Cortex of kidney (tissue), 1 donor: ENCODE measurements at places on chromosomes 7 and 10.

DNA sequence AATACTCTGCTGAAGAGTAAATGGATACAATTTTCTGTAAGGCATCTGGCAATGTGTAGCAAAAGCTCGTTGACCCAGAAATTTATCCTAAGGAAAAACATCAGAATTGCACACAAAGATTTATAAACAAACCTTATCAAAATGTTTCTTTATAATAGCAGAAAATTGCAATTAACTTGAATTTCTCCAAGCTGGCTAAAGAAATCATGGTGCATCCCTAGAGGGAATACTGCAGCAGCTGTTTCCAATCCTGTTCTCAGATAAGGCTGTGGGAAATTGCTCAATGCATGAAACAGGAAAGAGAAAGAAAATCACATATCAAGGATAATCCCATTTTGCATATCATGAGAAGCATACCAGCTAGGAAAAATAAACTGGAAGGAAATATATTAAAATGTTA, 18.7 kb downstream of the TACR2 start:
- no peak for DNase-seq

DNA sequence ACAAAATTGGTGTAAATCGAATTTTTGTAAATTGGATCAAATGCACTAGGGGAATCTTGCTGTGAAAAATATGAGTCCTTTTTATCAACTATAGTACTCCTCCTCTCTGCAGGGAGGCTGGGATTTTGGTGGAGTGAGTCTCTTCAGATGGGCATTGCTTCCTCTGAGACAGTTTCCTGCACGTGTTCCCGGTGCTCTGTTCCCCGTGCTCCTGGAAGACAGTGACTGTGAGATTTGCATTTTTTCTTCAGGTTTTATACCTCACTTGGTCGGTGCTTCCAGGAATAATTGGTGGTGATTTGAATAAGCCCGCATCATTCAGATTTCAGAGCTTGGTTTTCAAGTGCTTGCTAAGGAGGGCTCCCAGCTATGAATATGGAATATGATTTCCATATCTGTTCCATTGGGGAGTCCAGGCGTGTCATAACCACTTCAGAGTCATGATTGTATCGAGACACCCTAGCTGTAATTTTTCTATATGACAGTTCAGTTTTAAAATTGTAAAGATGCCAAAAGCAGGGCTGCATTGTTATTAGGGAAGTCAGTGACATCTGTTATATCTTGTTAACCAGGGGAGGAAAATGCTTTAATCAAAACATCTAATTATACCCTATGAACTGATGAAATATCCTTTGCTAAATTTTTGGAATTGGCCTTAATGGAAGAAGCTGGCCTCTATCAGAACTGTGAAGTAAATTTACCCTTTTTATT, 12.3 kb downstream of the AUTS2 start:
- no peak for DNase-seq

DNA sequence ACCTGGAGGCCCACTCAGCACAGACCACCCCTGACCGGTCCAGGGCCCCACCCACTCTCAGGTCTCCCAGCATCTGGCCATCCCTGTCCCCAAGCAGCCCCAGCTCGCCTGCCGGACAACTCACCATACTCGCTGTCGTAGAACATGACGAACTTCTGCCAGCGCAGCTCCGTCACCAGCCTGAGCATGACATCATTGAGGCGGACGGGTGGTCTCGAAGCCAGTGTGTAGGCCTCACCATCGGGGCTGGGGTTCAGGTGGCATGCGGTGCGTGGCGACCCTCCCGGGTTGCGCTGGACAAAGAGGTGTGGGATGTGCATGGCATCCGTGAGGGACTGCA, 160.4 kb downstream of the GRID1 start:
- DNase-seq: no peak

DNA sequence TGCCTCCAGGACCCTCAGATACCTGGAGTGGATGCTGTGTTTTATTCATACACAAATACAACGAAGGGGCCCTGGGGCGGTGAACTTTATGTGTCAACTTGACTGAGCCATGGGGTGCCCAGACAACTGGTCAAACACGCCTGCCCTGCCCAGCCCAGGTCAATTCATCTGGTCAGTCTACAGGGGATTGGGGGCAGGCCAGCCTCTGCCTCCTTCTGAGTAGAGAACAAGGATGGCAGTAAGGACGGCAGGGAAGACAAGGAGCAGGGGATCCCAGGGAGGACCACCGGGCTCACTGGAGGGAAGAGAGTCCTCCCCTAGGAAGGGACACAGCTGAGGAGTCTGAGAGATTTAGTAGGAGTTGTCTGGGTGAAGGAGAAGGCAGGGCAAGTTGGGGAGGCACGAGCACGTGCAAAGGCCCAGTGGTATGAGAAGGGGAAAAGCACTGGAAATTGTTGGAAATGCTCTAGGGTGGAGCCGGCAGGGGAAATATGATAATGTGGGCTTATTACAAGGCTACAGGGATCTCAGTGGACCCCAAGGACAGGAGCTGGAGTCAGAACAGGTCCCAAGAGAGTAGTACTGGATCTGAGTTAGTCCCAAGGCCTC, 63.4 kb downstream of the MYL10 start:
- DNase-seq: no peak

DNA sequence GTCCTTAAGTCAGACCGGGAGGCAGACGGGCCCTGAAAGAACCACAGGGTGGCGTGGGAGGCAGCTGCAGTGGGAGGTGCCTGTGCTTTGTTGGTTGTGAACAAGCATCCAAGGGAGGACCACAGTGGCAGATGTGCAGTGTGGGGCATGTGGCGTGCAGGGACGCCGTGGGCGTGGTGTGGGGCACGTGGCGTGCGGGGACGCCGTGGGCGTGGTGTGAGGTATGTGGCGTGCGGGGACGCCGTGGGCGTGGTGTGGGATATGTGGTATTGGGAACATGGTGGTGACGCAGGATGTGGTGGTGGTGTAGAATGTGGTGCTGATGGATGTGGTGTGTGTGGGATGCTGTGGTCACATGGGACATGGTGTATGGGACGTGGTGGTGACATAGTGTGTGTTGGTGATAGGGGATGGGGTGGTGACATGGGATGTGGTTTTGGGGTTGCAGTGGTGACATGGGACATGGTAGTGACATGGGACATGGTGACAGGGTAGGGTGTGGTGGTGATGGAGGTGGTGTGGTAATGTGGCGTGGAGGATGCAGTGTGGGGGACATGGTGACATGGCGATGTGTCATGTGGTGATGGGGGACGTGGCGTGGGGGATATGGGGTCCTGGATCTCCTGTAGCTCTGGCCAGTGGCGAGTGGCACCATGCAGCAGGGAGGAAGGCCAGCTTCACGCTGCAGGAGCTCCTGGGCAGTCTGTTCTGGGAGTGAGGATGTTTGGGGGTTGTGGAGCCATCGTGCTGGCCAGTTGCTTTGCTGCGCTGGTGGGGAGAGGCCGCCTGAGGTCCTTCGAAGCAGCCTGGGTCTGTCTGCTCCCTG, 78.8 kb downstream of the INPP5A start:
- no peak for DNase-seq

- DNase-seq: no peak
Observed at GRCh38 chr10:124019886-124020797, 73.3 kb downstream of the CHST15 start.

GRCh38 chr7:131031099-131031868, 296.4 kb upstream of the MKLN1 start:
- no peak for DNase-seq

DNA sequence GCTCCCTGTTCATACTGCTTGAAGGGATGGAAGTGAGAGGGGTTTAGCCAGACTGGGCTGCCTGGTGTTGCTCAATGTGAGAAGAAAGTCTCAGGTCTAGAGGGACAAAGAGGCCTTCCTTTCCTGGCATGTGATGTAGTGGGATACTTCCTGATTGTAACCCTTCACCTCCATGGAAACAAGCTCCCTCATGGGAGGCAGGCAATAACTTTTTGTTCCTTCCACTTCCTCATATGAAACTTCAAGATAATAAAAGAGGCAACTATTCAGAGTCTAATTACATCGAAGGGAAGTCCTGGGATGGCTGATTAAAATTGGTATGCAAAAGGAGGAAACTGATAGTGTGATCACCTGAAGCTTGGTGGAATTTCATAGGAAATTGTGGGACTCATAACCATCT, 84.1 kb upstream of the ETV1 start:
- DNase-seq: no peak

DNA sequence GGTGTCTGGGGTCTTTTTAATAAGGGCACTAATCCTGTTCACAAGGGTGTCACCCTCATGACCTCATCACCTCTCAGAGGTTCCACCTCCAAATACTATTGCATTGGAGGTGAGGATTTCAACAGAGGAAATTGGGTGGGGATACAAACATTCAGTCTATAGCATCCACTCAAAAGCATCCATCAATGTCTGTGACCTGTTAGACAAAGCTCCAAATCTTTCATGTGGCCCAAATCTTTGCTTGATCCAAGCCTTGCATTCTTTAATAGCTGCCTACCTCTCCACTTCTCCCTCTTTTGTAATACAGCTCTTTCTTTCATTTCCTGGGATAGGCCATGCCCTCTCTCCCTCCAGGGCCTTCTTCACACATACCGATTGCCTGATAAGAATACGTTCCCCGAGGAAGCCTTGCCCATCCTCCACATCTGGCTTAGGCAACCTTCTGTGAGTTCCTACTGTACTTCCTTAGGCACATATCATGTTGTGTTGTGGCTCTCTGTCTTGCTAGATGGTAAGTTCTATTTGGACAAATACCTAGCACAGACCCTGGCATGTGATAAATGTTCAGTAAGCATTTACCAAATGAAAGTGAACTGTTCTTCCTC, 66.1 kb downstream of the CREM start:
- no peak for DNase-seq

GRCh38 chr10:107686095-107686494, 521.6 kb upstream of the SORCS1 start:
- DNase-seq: no peak

DNA sequence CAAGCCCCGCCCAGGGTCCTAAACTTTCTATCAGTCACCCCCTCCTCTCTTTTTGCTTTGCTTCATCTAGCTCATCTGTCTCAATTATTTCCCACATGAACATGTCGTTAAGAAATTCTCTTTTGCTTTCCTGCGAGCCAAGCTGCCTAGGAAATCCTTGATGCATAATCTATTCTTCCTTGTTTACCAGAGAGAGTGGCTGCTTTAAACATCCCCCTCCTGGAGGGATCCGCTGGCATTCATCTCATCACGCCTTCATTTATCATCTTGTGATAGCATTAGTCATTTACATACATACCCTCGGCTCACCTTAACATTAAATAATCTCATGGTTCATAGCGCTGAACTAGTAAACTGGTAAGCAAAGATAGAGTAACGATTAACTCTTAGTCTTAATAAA, 96.7 kb downstream of the ANK3 start:
- no peak for DNase-seq

DNA sequence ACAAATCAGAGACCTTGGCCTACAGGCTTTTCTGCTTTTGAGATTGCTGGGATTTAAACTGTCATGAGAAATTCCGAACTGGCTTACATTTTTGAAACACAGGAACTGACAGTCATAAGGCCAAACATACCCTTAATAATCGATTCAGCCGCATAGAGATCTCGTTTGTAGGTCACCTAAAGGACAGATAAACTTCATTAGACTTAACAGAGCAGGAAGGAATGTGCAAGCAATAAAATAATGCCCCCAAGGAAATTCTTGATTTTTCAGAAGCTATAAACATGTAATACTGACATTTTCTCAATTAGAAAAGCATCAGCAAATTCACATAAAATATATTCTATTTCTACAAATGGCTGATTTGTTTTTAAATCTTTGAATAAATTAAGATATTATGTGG, 120.0 kb downstream of the CRPPA start:
- DNase-seq: no peak

DNA sequence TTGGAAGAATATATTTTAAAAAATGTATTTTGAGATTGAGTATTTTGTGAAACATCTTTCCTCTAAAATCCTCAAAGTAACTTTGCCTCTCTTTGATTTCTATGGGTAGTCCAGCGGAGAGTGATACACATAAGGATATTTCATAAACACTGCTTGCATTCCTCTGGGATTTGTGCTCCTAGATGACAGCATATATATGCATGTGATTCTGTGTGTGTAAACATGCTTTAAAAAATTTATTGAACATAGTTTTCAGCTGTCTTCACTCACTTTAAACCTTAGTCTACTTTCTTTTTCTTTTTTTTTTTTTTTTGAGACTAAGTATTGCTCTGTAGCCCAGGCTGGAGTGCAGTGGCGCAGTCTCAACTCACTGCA, 84.6 kb downstream of the KAT6B start:
- no peak for DNase-seq

DNA sequence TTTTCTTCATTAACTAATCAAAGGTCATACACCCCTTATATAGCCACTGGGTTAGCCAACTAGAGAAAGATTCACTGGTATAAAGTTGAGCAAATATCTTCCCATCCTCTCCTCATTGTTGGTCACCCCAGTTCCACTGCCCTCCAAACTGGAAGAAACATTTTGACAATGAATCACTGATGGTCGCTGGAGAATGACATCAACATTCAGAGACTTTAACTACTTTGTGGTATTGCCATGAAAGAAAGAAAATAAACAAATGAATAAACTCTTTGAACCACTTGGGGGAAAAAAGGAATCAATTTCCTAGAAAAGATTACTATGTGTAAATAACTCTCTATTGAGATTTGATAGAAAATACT, 23.4 kb downstream of the HYCC1 start:
- DNase-seq: no peak

- DNase-seq: no peak
Observed at GRCh38 chr7:158572000-158572828, 15.4 kb downstream of the PTPRN2 start.

GRCh38 chr10:52801947-52802346, 29.4 kb upstream of the MBL2 start:
- no peak for DNase-seq

- no peak for DNase-seq
Observed at GRCh38 chr7:157165987-157166386, 27.3 kb downstream of the UBE3C start.

DNA sequence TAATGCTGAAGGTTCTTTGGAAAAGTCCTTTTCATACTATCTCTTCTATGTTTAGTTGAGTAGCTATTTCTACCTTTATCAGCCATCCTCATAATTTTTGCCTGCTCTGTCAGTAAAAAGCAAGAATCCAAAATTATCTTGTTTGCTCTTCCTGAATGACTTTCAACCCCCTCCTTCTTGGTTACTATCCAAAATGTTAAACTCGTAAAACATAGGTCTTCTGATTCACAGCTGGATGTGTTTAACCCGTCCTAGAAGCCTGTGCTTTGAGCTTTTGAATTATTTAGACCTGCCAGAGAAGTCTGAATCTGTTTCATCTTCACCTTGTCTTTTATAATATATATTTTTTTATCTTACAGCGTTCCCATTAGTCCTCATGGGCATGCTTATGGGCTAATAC, 136.4 kb upstream of the MDFIC start:
- DNase-seq: no peak

- DNase-seq: no peak
Observed at GRCh38 chr7:112790586-112791003, 402 bp upstream of the TMEM168 start.

DNA sequence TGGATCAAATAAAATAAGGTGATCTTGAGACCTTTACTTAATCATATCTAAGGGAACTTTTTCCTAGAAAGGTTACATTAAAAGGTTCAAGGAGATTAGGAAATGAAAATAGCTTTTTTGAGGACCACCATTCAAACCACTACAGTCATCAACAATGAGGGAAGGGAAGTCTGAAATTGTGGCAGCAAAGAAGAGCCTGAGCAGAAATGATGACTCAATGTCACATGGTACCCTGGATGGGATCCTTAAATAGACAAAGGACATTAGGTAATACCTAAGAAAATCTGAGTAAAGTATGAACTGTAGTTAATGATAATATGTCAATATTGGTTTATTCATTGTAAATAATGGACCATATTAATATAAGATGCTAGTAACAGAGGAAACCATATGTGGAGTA, 236.0 kb downstream of the SEMA3D start:
- DNase-seq: no peak
